8988T (cell line): ENCODE measurements at places on chromosomes 7 and 10.

DNA sequence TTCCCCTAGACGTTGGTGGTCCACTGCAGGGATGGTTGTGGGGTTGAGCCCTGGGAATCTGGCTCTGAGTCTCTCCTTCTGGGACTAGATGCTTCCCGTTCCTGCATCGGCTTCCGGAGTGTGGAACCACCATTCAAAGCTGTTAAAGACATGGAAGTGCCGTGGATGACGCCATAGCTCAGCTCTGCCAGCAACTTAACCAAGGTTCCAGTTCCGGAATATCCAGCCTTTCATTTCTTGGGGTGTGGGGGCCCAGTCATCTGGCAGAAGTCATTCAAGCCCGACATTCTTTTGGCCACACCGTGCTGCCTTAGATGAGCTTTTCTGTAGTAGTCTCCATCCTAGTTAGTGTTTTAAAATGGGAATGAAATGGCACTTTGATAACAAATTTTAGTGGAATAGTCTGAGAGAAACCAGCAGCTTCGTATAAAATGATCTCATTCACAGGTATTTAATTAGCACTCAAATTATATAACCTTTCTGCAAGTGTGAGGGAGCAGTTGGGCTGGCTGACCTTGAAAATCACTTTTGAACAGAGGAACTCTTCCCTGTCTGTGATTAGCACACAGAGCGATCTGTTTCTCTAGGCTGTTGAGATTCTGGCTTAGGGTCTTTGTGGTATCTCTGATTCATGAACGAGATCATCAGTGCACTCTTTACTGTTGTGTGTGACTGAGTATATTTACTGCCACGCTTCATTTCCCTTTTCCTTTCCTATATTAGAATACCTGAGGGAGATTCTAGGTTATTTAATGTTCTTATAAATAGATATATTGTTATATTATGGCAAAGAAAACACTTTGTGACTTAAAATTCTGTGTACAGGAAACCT, 19.9 kb downstream of the LMTK2 start:
- no peak for DNase-seq

GRCh38 chr7:113392841-113393540, 274.6 kb upstream of the SMIM30 start:
- no peak for DNase-seq

GRCh38 chr10:10791869-10792268, 225.8 kb upstream of the CELF2 start:
- no peak for DNase-seq

DNA sequence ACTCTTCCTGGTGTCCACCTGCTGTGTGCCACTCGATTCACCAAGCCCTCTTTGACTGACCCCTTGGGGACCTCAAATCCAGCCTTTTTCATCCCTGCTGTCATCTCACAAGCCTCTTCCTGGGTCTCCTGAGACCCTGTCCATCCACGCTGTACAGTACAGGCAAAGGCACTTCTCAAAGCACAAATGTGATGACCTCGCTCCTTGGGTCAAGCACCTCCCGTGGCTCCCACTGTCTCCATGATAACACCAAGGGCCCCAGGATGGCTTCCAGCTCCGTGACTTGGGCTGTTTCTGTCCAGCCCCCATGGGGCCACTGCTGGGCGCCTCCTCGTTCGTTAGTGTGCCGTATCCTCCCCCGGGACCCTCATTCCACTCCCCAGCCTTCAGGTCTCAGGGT, 28.7 kb downstream of the PVRIG start:
- DNase-seq = no peak

- DNase-seq = no peak
Observed at GRCh38 chr7:102454468-102454867, 10.2 kb downstream of the ALKBH4 start.

GRCh38 chr7:481219-481930, 38.3 kb downstream of the PDGFA start:
- no peak for DNase-seq

DNA sequence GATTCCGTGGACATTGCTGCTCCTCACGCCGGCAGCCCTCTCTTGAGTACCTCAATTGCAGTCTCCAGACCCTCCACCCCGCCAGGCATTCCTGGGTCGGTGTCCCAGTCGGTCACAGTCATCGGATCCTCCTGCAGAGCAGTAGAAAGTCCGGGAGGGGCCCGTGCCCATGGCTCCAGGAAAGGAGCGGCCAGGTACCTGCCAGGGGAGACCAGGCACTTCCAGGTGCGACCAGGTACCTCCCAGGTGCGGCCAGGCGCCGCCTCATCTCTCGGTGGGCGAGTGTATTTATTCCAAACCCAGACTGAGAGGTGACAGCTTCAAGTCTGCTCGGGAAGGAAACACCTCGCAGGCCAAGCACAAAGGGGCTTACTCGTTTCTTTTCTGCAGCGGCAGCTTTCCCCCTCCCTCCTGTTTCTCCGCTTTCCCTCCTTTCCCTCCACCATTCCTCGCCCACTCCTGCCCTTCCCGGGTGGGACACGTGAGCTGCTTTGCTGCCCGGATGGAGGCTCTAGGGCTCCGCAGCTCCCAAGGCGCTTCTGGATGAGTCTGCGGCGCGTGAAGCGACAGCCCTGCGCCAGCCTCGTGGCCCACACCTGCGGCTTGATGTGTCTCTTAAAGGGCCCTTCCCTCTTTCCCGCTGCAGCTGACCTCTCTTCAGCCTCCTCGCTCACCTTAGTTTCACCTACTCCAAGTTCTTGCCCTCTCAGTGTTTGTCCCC, 39.4 kb upstream of the AGK start:
- DNase-seq = no peak

DNA sequence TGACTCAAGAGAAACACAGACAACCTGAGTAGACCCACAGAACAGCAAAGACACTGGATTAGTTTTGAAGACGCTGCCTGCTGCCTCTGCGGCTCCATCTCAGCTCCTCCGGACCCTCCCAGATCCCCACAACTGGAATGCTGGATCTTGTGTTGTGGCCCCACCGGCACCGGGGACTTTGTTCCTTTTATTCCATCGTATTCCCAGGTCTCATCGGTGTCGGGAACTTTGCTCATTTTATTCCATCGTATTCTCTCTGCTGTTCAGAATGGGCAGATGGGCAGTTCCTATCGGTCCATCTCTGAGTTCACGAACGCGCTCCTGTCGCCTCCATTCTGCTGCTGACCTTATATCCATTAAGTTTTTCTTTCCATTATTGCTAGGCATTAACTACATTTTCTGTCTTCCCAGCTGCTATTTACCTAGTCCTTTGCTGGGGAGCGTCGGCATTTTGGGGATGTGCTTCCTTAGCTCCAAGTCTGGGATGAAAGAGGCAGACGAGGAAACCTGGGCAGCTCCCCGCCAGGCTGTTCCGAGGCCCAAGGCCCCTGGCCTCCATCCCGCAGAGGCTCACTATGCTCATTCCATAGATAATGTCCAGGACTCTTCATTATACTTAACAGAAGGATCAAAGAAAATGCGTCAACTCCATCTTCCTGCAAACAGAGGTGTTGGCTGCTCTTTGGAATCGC, 192.4 kb downstream of the MAD1L1 start:
- no peak for DNase-seq

- DNase-seq = no peak
Observed at GRCh38 chr10:77333610-77334340, 303.8 kb downstream of the KCNMA1 start.

DNA sequence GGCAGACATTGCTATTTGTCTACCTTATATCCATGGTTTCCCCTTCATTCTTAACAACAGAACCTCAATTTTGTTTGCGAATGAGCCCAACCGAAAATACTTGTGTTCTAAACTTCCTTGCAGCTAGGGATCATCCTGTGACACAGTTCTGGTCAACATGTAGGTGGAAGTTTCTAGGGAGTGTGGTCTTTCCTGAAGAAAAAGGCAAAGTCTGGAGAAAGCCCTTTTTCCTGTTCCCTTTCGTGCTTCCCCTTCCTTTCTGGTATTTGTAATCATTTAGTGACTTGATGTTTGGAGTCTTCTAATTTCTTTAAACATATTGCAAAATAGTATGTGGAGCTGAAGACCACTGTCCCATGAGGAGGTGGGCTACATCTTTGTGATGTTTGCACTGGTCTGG, 2.9 kb upstream of the IFRD1 start:
- DNase-seq = no peak
